ENCODE measurements at places on chromosomes 13 and 19. TPM values are rescaled to one million over a fixed set of nuclear protein-coding genes. Genes with fewer than 3 reads are reported as not detected.

The ODAD3 gene
- 0.87 TPM for polyA plus RNA-seq

The ZNF181 gene
- polyA plus RNA-seq: 47.2 TPM

The MBD3L2 gene
- polyA plus RNA-seq: not detected

The MRPS12 gene
- polyA plus RNA-seq: 70.5 TPM

The CLIP3 gene
- polyA plus RNA-seq: 0.66 TPM

The PDE4C gene
- polyA plus RNA-seq: 0.86 TPM

DNA sequence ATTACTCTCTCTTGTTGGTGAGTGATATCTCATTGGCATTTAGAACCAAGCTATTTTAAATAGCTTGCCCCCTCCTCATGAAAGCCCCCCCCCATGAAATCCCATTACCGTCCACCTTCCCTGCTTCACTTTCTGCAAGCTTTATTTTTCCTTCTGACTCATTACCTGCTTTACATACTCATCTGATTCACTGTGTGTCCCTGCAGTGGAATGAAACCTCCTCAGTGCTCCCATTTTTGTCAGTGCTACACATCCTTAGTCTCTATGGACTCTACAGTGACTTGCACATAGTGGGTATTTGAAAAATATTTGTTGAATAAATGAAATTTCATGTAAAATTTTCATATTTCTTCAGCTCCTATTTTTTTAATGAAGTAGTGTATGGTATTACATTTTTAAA, 62.3 kb downstream of the DOCK9 start:
- no peak for DNase-seq

GRCh38 chr13:113205428-113205931, 3.0 kb downstream of the PCID2 start:
- DNase-seq: no peak

- no peak for DNase-seq
Observed at GRCh38 chr13:78913656-78914055, 254.7 kb upstream of the OBI1 start.

- no peak for DNase-seq
Observed at GRCh38 chr19:3513229-3514140, 7.4 kb downstream of the FZR1 start.

- no peak for DNase-seq
Observed at GRCh38 chr13:93101226-93101734, 125.3 kb upstream of the GPC6 start.

GRCh38 chr19:33691030-33691427, 69.3 kb downstream of the CHST8 start:
- no peak for DNase-seq

- DNase-seq: no peak
Observed at GRCh38 chr19:17671906-17672305, 16.2 kb downstream of the UNC13A start.

Measured in psoas muscle (tissue), 8 donors.